ENCODE measurements at places on chromosomes 7 and 10.

- no peak for DNase-seq
Measured at GRCh38 chr7:44184206-44184872, 4.9 kb downstream of the GCK start.

DNA sequence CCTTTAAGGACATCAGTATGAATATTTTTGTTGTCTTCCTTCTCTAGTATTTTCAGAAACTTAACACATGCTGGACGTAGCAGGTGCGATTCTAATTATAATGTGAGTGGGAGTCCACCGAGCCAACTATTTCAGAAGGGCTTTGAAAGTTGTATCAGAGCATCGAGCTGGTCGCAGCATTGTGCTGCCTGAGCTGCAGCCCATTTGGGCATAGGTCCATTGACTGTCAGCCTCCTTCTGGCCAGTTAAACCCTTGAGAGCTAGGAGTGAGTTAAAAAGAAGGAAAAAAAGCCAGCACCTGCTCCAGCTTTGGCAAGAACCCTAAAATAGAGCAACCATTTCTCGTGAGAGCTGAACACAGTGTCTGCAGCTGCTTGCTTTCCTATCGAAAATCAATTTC lies 47.8 kb downstream of the SLC35G1 start:
- no peak for DNase-seq

GRCh38 chr10:77974396-77975074 lies 48.0 kb upstream of the DLG5 start:
- DNase-seq: no peak

DNA sequence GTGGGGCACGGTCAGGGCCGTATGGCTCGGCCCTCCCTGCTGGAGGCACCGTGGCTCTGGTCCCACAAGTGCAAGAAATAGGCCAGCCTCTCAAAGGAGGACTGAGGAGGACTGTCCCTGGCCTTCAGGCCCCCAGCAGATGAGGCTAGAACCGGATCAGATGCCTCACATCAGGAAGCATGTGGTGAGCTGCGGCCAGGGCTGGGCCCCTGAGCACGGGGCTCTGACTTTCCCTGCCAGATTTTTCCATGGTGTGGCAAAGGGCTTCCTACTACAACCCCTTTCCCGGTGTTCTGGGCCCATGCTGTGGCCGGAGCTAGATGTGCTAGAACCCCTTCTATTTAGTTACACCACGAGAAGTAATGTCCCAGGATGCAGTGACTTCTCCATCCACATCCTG lies 100.4 kb downstream of the TCERG1L start:
- no peak for DNase-seq

DNA sequence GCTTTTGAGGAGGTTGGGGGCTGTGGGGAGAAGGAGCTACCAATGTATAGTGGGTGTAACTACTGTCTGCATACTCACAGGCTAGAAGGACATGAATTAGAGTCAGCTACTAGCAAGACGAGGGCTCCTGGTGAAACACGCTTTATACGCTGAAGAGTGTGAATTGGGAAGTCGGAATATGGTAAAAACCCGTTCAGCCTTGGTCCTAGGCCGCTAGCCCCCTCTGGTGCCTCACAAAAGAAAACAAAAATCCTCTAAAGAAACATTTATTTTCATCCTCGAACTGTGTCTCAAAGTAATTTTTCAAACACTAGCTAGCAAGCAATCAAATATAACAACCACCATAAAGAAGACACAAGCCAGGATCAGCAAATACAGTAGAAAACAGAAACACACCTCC lies 338.1 kb upstream of the SEMA3C start:
- DNase-seq: no peak

DNA sequence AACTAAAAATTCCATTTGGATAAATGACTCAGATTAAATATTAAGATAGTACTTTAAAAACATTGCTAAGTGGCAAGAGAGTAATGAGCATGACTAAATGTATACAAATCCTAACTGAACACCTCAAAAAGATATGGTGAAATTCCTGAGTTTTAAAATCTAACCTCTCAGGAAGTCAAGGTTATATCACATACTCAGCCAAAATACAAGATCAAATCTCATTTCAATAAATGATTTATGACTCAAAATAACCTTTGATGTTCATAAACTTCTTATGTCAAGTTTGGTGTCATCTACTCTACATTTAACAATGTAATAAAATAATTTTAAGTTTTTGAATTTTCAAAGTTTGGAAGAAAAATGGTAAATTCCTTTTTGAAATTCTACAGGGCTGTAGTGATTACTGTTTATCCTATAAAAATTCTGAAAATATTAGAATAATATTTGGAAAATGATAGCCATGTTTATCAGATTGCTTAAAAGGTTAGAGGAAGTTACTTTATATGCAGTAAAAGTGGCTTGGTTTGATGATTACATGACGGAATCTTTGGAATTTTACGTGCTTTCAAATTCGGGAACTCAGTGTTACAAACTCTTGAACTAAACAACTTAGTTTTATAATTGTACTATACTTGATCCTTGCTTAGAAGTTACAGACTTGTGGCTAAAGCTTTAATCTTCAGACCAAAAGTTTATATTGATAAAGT lies 43.7 kb downstream of the ASZ1 start:
- no peak for DNase-seq

- no peak for DNase-seq
Measured at GRCh38 chr10:79318369-79318768, 28.9 kb upstream of the PPIF start.

GRCh38 chr10:101110856-101111523 lies 20.1 kb upstream of the TLX1 start:
- no peak for DNase-seq

- no peak for DNase-seq
Measured at GRCh38 chr10:123398180-123398591, 244.0 kb downstream of the BUB3 start.

- DNase-seq: no peak
Measured at GRCh38 chr10:119893074-119893473, 544 bp downstream of the SEC23IP start.

GRCh38 chr7:120760851-120761250 lies 97.1 kb downstream of the TSPAN12 start:
- DNase-seq: no peak

DNA sequence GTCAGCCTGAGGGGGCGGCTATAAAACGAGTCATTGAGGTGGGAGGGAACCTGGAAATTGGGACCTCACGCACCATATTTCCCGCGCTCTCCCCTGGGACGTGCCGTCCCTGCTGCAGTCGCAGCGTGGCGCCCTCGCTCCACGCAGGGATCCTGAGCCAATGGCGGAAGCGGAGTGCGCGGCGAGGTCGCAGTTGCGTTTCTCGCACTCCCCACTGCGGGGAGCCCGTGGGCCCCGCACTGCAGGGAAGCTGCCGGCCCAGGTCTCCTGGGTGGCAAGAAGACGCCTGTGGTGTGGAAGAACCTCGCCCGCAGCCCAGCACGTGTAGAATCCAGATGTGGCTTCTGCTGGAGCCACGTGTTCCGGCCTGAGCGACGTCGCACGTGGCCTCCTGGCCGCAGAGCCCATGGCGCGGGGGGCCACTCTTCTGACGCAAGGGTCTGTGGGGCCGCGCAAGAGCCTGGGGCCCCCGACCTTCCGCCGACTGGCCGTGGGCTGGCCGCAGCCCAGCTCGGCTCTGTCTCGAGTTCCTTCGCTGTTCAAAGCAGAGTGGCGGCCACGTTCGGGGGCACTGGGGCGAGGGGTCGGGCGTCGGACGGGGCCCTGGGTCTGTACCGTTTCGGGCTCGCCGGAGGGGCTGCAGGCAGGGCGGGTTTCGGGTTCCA lies 26.4 kb downstream of the HIF1AN start:
- DNase-seq: peak; percentile 83

DNA sequence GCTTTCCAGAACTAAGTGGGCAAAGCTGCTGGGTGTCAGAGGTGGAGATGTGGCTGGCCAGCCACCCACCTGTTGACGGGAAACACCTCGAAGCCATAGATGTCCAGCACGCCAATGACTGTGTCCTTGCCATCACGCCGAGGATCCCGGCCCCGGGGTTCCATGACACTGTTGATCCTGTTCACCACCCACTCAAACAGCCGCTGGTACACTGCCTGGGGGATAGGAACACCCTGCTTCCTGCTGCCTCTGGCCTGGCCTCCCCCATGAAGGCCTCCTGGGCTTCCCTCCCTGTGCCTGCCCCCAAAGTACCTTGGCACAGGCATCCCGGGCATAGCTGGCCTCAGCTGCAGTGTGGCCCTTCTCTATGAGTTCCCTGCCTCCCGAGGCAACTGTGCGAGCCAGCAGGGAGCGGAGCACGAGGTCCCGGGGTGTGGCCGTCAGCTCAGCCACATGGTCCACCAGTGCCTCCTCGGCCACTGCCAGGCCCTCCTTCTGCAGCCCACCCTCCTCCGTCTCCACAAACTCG lies 8.2 kb downstream of the MYO1G start:
- DNase-seq: peak; percentile 24

GRCh38 chr10:30828164-30828563 lies 198.6 kb upstream of the LYZL2 start:
- no peak for DNase-seq

- no peak for DNase-seq
Measured at GRCh38 chr7:148964483-148965267, 63.6 kb downstream of the PDIA4 start.

GRCh38 chr7:5452937-5453540 lies 29.4 kb upstream of the TNRC18 start:
- no peak for DNase-seq
